ENCODE measurements at places on chromosomes 4 and X.

GRCh38 chrX:37075892-37076595 lies 67.9 kb downstream of the FAM47C start:
- no peak overlapping the region for H3K4me3 ChIP-seq
- no peak for DNase-seq
- H3K36me3 ChIP-seq = no peaks in the 10 kb centered on the region
- H3K27me3 ChIP-seq = no peaks in the 10 kb centered on the region

DNA sequence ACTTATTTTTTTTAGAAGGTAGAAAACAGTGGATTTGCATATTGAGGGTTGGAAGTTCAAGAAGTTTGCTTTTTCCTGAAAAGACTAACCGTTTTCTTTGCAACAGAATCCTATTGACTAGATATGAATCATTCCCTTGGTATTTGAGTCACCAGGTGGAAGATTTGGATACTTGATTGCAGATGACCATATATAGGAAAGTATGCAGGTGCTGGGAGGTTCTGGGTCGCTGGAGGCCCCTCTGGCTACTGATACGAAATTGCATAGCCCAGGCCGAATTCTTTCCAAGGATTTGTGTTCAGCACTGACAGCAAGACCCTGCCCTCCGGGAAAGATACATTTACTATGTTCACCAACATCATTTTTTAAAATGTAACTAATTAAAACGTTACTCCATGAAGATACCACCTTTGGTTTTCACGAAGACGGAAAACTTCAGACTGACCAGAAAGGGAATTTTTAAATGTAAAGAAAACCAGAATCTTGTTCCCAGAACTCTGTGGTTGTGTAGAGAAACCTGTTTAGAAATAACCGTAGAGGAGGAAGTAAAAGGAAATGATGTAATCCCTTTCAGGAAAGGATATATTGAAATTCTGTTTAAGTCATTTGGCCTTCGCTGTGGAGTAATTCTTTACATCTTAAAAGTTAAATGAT lies 946 bp downstream of the ANXA3 start:
- peak; percentile 67 for DNase-seq
- H3K27ac ChIP-seq = no peak overlapping the region
- H3K4me1 ChIP-seq = peaks cover 29% of the 10 kb centered on the region
- H3K27me3 ChIP-seq = no peaks in the 10 kb centered on the region

DNA sequence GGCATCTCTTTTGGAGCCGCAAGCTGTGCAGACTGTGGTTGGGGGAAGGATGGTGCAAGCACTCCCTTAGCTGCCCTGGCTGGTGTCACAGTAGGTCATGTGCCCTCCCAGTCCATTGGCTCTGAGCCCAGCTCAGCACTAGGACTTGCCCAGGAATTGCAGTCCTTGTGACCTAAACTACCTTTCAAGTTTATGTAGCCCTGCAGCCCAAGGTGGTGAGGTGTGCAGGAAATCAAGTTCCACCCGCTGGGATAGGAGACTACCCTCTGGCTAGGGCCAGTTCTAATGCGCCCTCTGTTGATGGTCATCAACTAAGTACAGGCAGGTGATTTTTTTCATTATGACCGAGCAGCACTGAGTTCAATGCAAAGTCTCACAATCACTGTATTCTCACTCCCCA lies 335.2 kb downstream of the UBE2NL start:
- H3K4me1 ChIP-seq = no peaks in the 10 kb centered on the region
- no peaks in the 10 kb centered on the region for H3K36me3 ChIP-seq
- H3K4me3 ChIP-seq = no peak overlapping the region
- no peak for DNase-seq

DNA sequence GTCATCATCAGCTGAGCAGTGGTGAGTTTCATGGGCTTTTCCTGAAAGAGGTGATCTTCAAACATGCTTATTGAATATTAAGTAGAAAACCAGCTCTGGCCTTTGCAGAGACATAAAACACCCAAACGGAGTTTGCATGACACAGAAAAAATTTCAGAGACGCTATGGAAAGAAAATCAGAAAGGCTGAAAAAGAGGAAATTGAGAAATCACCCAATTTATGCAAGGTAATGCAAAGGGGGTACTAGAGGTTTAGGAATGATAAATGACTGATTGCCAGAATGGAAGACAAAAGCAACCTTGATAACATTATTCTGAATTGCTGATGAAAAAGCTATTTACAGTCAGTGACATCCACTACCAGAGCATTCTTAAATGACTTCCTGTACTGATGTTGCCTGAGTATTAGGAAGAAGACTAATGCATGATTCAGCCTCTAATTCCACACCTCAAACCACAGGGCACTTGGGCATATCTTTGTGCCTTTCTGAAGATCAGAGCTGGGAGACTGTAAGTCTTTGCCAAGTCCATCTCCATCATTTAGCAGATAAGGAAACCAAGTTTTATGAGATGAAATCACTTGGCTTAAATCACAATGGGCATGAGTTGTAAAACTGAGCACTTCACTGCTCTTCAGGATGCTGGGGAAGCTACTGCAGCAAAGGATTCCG lies 565.7 kb downstream of the PPARGC1A start:
- H3K4me3 ChIP-seq = no peak overlapping the region
- H3K27ac ChIP-seq = no peak overlapping the region
- H3K27me3 ChIP-seq = no peaks in the 10 kb centered on the region
- H3K36me3 ChIP-seq = no peaks in the 10 kb centered on the region
- no peak for DNase-seq

GRCh38 chrX:109889289-109890006 lies 113.5 kb upstream of the TMEM164 start:
- no peak overlapping the region for H3K4me3 ChIP-seq
- H3K27me3 ChIP-seq = no peaks in the 10 kb centered on the region
- H3K4me1 ChIP-seq = peaks cover 46% of the 10 kb centered on the region
- no peaks in the 10 kb centered on the region for H3K36me3 ChIP-seq

DNA sequence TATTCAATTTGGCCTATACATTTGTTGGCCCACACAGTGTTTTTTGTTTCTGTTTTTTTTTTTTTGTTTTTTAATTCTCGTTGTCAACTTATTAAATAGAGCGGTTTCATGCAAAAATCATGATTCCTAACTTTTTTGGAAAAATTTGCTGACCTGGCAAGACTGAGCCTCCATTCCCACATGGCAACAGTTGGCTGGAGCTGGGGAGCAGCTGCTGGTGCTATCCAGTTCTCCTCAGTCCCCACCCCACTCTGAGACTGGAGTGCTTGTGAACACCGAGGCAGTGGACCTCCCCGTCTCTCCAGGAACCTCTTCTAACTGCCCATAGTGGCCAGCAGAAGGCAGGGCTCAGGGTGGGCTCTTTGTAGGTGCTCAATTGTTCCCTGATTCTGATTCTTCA lies 95.7 kb upstream of the OTUD4 start:
- no peaks in the 10 kb centered on the region for H3K27me3 ChIP-seq
- H3K27ac ChIP-seq = no peak overlapping the region
- no peak for DNase-seq
- no peaks in the 10 kb centered on the region for H3K36me3 ChIP-seq

DNA sequence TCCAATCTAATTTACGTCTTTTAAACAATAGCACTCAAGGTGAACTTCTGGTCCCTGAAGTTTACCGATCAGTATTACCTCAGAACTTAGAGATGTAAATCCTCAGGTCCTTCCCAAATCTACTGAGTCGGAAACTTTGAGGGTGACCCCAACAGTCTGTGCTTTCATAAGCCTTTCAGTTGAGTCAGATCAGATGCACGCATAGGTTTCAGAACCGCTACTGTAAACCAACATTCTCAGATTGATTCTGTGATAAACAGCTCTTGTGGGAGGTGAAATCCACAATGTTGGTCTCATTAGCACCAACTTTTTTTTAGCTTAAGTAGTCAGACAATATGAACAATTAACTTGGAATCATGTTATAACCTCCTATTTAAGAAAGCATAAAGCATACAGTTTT lies 86.0 kb downstream of the WWC2 start:
- H3K27ac ChIP-seq = no peak overlapping the region
- peaks cover 3% of the 10 kb centered on the region for H3K36me3 ChIP-seq
- H3K27me3 ChIP-seq = no peaks in the 10 kb centered on the region
- DNase-seq = no peak

DNA sequence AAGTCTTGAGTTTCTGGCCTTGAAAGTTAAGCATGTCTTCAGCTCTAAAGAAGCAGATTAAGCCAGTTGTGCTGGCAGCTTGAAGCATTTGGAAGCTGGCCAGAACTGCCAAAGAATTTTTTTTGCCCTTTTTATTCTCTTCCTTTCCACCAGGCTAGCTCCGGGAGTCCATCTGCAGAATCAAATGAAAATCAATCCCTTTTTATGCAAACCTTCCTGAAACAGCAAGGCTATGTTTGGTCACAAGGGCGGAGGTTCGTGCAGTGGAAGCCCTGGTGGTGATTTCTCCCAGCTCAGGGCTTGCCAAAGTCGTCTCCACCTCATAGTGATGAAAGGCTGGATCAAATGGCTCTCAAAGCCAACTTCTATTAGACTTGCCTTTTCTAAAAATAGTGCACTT lies 21.6 kb upstream of the C4orf54 start:
- no peak overlapping the region for H3K4me3 ChIP-seq
- no peaks in the 10 kb centered on the region for H3K4me1 ChIP-seq
- H3K36me3 ChIP-seq = no peaks in the 10 kb centered on the region
- no peak for DNase-seq
- no peaks in the 10 kb centered on the region for H3K27me3 ChIP-seq

DNA sequence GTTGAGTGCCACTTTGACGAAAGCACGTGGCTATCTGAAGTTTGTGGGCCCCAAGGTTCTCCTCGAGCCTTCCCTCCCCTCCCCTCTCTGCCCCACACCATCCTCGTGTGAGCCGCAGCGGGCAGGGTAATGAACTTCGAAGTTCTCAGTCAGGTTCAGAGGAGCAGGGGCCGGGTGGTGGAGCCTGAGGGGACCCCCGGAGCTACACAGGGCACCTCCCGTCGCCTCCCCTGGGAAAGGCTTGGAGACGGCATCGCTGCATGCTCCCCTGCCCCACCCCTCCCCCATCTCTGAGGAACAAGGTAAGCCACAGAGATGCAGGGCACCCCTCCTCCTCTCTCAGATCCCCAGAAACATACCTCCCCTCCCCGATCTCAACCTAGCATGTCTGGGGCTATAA lies 2.8 kb upstream of the NKX1-1 start:
- no peaks in the 10 kb centered on the region for H3K4me1 ChIP-seq
- no peaks in the 10 kb centered on the region for H3K36me3 ChIP-seq
- H3K27me3 ChIP-seq = no peaks in the 10 kb centered on the region
- H3K4me3 ChIP-seq = no peak overlapping the region

DNA sequence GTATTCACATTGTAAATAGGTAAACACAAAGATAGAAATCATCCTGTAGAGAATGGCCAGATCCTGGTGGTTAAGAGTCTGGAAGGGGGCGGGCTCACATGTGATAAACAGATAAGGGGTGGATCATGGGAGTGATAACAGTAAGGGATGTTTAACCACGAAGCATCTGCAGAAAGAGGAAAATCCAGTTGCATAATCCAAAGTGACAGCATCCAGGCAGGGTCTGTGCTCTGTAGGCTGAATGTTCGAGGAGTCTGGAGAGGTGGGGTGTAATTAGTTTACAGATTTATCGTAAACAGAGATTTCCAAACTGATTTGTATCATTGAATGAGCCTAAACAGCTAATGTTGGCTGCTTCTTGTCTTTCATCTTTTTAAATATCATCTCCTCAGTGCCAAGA lies 1009.8 kb upstream of the SLIT2 start:
- DNase-seq = no peak
- H3K4me3 ChIP-seq = no peak overlapping the region
- no peaks in the 10 kb centered on the region for H3K27me3 ChIP-seq
- H3K4me1 ChIP-seq = no peaks in the 10 kb centered on the region
- H3K36me3 ChIP-seq = no peaks in the 10 kb centered on the region
- no peak overlapping the region for H3K27ac ChIP-seq

DNA sequence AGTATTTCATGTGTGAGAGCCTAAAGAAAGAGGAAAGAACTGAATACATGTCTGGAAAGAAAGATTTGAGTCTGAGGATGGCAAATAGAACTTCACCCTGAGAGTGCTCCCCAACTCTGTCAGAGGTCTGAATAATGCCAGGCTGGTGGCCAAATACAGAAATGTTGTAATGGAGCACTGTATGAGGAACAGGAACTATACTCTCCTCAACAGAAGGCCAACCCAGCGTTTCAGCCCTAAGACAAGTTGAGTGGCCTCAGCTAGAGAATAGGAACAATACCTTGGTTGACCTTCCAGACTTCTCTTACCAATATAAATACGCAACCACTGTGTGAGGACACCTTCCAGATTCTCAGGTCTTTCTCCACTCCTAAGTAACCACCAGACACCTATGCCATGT lies 94.5 kb upstream of the STIM2 start:
- H3K4me1 ChIP-seq = no peaks in the 10 kb centered on the region
- DNase-seq = no peak
- no peaks in the 10 kb centered on the region for H3K27me3 ChIP-seq
- H3K27ac ChIP-seq = no peak overlapping the region
- H3K36me3 ChIP-seq = no peaks in the 10 kb centered on the region
- no peak overlapping the region for H3K4me3 ChIP-seq

DNA sequence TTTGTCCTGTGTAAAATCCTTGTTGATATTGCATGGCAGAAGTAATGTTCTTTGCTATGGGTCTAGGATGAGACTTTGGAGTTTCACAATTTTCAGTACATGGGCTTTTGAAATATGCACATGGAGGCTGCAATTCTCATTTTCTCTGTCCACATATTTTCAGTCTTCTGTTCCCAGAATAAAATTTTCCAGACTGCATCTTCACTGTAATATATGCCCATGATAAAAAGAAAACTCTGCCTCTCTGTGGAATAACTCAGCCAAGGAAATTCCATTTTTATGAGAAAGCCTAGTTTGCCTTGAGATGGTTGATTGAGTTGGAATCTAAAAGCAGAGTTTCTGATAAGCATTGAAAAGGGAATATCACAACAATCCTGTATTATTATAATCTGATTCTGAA lies 601.4 kb upstream of the AADAT start:
- H3K27me3 ChIP-seq = no peaks in the 10 kb centered on the region
- no peak overlapping the region for H3K4me3 ChIP-seq
- DNase-seq = no peak
- H3K36me3 ChIP-seq = no peaks in the 10 kb centered on the region
- H3K27ac ChIP-seq = no peak overlapping the region
- peaks cover 11% of the 10 kb centered on the region for H3K4me1 ChIP-seq

- H3K27me3 ChIP-seq = no peaks in the 10 kb centered on the region
- no peak for DNase-seq
- H3K36me3 ChIP-seq = peaks cover 4% of the 10 kb centered on the region
Measured at GRCh38 chr4:55466001-55466400, 70.2 kb downstream of the TMEM165 start.

Measured in HepG2 (cell line).